Memory B cell (primary cell): ENCODE measurements at places on chromosomes 2 and 18.

DNA sequence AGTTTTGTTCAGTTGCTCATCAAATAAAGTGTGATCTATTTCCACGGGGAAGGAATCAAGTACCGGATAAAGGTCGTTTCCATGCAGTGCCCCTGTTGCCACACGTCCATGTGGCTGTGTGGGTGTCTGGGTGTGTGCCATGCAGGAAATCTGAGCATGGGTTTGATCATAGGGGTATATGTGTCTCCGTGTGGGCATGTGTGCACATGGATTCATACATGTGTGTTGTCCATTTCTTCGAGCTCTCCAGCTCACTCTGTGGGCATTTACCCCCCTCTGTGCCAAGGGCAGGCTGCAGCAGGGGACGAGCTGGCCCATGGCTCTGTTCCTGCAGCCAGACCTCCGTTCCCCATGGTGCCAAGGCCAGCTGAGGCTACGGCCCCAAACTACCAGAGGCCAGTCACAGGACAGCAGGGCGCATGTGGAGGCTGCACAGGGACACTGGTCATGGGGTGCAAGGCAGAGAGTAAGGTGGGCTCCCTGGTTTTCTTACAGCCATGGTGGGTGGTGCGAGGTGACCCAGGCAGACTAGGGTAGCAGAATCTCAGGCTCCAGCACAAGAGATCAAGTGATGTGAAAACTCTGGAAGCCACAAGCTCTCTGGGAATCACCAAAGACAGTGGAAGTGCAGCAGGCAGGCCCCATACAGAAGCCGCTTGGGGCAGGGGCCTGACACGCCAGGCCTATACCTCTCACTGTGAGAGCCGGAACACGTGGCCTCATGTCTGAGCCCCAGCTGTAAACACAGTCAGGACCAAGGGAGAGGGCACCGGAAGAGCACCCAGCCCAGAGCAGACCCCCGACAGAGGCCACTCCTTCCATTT, 66.4 kb upstream of the RAB6C start:
- no peak for DNase-seq

DNA sequence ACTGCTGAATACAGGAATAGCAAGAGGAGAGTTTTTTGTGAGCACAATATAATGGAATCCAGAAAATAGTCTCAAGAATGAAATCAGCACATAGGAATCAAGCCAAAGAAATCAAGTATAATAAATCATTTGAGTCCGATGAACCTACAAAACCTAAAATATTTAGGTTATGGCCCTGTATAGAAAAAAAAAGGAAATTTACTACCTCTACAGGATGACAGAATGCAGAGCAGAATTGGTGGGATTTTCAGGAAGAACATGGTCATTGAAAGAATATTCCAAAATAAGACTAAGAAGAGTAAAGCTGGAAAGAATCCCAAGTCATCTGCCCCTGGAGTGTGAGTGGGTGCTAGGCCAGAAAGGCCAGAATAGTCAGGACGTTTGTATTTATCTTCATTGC, 1041.2 kb upstream of the CDH2 start:
- no peak for DNase-seq

- DNase-seq = no peak
These were observed 53.9 kb downstream of the NCK2 start for GRCh38 chr2:105798595-105798994.

DNA sequence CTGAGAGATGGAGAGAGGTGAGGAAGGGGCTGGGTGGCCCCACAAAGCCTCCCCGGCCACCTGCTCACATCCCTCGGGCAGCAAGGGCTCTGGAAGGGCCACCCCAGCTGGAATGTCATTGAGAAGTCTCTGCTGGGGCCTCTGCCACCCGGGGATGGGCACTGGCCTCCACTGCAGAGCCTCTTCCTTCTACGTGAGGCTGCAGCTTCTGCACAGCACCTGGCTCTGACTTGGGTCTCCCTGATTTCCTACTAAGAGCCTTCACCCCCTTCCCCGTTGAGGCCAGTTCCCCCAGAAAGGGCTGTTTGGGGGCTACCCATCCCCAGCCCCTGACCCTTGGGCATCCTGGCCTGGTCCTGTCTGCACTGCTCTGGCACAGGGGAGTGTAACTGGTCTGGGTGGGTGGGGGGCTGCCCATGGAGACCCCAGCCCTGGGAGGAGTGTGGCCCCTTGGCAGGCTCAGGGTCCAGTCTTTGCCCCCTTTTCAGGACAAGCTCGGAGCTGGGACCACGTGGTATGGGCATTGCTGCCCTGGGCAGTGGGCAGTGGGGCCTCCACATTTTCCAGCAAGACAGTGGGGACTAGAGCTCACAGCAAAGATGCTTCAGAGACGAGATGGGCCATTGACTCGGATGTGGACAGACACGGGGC, 5.6 kb downstream of the PDCD1 start:
- DNase-seq = no peak

- DNase-seq = peak; percentile 61
These were observed at the start of gene ZDBF2 for GRCh38 chr2:206274434-206275311. TSS of gene ZDBF2 (plus strand) at chr2:206274663. CDS start at chr2:206281850, 7,187 bp downstream.

DNA sequence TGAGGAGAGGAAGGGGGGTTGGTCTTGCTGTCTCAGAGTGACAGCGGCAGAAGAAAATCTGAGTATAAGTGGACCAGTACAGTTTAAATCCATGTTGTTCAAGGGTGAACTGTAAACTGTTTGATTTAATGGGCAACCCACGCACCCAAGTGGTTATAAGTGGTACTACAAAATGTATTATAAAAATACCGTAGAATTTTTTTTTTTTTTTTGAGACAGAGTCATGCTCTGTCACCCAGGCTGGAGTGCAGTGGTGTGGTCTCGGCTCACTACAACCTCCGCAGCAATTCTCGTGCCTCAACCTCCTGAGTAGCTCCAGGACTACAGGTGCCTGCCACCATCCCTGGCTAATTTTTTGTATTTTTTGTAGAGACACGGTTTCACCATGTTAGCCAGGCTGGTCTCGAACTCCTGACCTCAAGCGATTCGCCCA, 2.1 kb upstream of the CHCHD5 start:
- DNase-seq = no peak

DNA sequence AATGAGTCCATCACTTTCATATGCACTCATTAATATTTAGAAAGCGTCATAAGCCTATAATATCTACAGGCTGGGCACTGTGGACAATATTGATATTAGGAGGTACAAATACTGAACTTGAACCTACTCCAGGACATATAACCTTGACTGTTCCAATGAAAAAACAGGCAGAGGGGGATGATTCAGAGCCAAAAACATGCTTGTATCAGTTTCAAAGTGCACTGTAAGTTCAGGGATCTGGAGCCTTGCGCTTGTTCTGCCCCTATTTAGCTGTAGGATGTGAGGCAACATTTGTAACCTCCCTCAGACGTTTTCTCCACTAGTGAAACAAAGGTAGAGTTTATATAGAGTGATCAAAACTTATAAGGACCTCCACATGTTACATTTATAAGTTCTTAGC, 246.1 kb upstream of the GYPC start:
- no peak for DNase-seq

GRCh38 chr2:237012004-237012403, 73.7 kb upstream of the COPS8 start:
- no peak for DNase-seq

GRCh38 chr2:134152045-134153010, 101.5 kb upstream of the MGAT5 start:
- DNase-seq = no peak

- no peak for DNase-seq
These were observed 62.0 kb upstream of the SLC35F5 start for GRCh38 chr2:113818382-113818951.

DNA sequence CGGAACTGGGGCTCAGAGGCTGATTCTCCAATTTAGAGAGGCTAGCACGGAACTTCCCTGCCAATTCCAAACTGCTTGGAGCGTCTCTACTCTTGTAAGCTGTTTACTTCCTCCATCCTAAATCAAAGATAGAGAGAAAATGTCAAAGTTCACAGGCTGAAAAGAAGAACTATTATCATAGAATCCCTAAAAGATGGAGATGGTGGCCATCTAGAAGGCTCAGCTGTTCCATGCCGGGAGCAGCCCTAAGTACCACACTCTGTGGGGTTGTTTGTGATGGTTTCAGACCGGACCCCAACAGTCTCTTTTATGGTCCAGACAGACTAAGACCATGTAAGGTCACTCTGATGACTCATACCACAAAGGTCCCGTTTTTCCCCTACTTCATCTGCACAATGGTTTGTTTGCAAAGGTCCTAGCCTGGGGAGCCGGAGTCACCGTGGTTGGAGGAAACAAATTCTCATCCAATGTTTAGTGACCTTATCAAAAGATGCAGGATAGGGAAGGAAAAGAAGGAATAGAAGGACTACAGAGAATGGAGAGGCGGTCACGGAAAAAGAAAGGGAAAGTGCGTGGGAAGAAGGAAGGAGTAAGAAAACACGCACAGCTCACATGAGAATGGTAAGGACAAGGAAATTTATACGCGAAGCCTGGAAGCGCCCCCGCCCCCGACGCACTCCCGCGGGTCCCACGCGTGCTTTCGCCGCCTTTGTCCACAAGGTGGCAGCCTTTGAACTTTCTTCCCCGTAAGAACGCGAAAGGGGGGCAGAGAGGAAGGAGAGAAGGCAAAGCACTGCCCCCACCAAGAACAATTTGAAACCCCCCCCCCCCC, 453 bp upstream of the ANTXR1 start:
- peak; percentile 59 for DNase-seq

- no peak for DNase-seq
These were observed 472.6 kb downstream of the TXNL1 start for GRCh38 chr18:56165601-56166355.

DNA sequence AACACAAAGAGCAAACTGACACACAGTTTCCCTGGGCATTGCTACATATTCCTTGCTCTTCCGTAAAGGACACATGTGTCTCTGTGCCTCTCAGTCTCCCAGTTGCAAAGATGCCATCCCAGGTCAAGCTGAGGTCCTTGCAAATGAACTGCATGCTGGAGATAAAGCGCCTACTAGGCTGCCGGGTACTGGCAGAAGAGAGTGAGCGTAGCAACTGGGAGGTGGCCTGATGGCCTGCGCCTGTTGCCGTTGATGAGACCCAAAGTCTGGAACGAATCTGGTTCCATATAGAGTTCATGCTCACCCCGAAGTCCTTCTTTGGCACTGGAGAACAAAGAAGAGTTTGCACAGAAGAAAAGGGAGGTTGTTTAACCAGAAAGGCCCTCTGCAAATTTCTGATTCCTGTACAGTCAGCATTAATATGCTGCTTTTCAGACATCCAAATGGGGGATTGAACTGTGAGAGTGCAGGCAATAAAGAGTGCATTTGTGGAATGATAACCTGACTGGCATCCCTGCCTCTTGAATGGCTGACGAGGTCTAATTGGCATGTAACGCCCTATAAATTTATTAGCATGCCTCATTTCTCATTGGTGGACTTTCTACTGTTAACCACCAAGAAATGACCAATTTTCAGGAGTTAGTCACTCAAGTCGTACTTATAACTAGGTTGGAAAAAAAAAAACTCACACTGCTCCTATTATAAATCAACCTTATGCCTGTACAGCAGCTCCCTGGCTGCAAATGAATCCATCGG, 78.7 kb downstream of the GBX2 start:
- DNase-seq = no peak

GRCh38 chr18:54323561-54323960, 34.1 kb downstream of the STARD6 start:
- no peak for DNase-seq

- no peak for DNase-seq
These were observed 311.6 kb downstream of the STK39 start for GRCh38 chr2:167935803-167936110.

DNA sequence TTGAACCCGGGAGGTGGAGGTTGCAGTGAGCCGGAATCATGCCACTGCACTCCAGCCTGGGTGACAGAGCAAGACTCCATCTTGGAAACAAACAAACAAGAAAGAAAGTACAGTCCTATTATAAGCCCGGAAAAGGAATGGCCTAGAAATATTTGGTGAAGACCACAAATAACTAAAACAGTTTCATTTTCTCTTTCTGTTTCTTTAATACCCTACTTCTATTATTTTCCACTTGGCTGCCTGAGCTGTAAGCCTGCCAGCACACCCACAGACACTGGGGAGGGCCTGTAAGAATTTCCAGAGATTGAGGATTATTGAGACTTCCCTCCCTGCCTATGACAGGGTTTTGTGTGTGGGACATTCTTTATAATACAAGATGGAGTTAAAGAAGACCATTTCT, 188.0 kb upstream of the DCC start:
- DNase-seq = no peak

DNA sequence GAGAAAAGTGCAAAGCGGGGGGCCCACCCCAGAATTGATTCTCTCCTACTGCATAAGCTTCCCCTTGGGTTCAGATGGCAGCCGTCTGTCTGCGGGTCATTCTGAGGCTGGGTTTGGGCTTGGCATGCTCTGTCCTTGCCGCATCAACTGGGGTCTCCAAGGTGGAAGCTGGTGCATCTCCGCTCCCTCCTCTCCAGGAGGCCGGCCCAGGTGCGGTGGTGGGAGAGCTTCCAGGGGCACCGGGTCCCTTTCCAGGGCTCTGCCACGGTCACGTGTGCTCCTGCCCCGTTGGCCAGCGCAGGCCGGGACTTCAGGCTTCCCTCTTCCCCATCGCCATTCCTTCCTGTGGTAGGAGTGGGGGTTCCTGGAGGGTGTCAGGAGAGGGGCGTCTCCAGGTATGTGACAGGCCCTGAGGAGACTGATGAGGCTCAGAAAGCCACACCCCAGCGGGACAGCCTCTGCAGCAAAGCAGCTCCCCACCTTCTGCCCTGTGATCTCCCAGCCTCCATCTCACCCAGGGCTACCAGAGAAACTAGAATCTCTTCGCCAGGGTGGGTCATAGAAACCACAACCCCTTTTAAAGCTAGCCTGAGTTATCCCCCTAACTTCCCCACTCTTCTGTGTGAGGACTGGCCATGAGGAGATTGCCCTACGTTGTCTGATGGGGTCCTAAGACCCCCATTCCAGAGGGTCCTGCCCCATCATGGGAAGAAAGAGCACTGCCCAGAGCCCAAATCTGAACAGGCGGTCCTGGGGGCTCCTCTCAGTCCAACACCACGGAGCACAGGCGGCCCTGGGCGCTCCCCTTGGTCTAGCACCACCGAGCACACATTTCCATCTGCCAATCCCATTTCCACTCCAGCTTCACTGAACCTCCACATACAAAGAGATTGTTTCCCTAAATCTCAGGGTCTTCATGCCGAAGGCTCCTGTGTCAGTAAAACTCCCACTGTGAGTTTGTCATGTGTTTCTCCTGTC, 76.6 kb downstream of the SLC66A2 start:
- no peak for DNase-seq

DNA sequence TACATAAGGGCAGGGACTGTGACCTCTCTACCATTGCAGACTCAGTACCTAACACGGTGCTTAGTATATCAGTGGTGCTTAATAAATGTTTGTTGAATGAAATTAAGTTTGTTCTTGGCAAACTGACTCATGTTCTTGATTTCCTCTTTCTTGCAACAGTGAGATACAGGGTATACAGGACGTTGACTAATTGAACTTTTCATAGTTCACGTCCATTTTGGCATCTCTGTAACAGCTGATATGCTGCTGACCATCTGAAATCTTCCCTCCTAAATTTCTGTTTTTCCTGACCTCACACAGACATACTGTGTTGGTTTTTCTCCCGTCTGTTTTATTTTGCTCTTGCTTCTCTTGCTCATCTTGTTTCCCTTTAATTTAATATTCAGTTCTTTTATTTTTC, 44.2 kb downstream of the LHCGR start:
- no peak for DNase-seq

- no peak for DNase-seq
These were observed 12.4 kb downstream of the ASB1 start for GRCh38 chr2:238438856-238439849.
